ENCODE measurements at places on chromosomes 4 and X. TPM values are rescaled to one million over a fixed set of nuclear protein-coding genes. Genes with fewer than 3 reads are reported as not detected.

GRCh38 chr4:48742412-48742811, 37.7 kb downstream of the FRYL start:
- DNase-seq, result no peak

DNA sequence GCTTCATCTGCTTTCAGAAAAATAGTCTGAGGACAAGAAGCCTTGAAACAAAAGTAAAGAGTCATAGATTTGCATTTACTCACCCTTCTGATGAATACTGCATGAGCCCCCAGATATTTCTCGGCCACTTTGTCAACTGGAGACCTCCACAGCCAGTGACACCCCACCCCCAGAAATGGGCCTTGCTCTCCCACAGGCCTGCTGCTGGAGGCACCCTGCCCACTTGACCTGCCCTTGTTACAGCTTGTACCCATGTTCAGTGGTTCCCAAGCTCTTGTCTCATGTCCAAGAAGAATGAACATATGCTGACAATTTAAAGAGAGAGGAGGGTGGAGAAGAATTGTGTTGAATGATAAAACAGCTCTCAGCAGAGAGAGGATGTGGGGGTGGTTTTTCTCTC, 225.1 kb downstream of the DCAF12L2 start:
- no peak for DNase-seq

SPANXC gene
- not detected for total RNA-seq

- no peak for DNase-seq
These were observed 11.0 kb upstream of the MAMLD1 start for GRCh38 chrX:150352114-150352513.

- no peak for DNase-seq
These were observed 4.7 kb downstream of the TMSB4X start for GRCh38 chrX:12979616-12980015.

- DNase-seq, result peak; percentile 58
These were observed at the start of gene HTRA3 for GRCh38 chr4:8269535-8270417. TSS of gene HTRA3 (plus strand) at chr4:8269754. CDS start at chr4:8269969, 215 bp downstream.

- no peak for DNase-seq
These were observed 164.4 kb upstream of the PSAPL1 start for GRCh38 chr4:7598939-7599790.
